Ureter (tissue), 1 donor: ENCODE measurements at places on chromosomes 11 and 22. TPM values are rescaled to one million over a fixed set of nuclear protein-coding genes. Genes with fewer than 3 reads are reported as not detected.

- no peak for DNase-seq
These were observed 99.6 kb downstream of the PGR start for GRCh38 chr11:101030015-101030414.

DNA sequence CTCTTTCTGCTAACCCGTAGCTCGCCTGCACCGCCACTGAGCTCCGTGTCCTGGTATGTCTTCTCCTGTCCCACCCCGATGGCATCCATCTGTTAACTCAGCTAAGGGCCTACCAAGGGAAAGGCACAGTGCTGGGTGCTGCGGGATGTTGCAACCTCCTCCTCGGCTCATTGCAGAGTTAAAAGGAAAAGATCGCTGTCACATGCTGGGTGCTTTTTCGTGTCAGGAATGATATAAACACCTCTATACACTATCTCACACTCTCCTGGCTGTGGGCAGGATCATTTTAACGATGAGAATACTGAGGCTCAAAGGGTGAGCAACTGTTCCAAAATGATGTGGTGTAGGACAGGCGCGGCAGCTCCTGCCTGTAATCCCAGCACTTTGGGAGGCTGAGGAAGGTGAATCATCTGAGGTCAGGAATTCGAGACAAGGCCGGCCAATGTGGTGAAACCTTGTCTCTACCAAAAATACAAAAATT, 10.1 kb downstream of the TXN2 start:
- no peak for DNase-seq

- no peak for DNase-seq
These were observed 32.4 kb downstream of the SLN start for GRCh38 chr11:107679255-107680024.

DNA sequence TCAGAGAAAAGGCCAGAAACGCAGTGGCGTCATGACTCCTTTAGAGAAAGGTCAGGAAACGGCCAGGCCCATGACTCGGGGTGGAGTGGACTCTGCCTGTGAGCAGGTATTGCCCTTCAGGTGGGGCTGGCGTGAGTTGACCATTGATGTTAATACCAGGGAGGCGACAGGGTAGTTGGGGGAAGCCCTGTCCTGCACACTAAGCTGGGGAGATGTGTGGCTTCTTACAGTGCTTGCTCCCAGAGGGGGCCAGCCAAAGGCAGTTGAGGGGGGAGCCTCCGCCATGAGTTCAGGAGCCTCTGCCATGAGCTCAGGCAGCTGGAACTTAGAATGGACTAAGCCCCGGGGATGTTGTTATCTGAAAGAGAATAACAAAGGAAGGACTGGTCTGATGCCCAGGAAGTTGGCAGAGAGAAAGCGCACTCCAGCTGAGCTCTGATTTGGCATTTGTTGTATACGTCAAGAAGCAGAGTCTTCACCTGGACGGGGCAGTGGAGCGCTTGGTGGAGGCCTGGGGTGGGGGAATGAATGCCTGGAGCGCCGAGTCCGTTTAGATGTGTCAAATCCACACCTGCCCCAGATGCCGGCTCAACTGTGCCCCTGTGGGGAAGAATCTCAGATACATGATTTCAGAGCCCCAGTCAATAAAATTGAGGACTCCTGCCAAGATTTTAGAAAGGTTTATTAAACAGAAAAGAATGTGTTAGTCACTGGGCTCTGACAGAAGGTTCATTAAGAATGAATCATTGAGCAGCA, 222.5 kb downstream of the TBC1D22A start:
- DNase-seq: no peak

DNA sequence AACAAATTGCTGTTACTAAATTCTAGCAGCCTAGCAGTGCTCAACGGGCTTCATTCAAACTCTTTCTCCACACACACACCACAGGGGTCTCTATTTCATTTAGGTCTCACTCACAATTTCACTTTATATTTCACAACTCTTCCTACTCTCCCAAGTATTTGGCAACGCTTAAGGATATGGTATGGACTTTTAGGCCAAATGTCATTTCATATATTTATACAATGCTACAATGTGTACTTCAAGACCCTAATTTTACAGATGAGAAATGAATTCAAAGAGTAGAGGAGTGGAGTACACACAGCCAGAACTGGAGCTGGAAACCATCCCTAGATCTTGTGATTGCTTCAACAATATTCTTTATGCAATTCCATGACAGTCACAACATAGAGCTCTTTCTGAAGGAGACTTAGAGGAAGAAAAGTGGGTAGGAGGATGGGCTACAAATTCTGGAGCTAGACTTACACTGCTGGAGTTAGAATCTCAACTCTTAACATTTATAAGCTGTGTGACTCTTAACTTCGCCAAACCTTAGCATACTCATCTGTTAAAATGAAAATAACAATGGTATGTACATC, 2.5 kb upstream of the MS4A13 start:
- DNase-seq: no peak

GRCh38 chr22:46672731-46673130, 52.5 kb downstream of the GRAMD4 start:
- DNase-seq: no peak

CCDC15 gene
- 2.2 TPM for total RNA-seq

B3GAT1 gene
- total RNA-seq: 8.6 TPM

FOSL1 gene
- 4.5 TPM for total RNA-seq
